Suprapubic skin (tissue), 4 donors: ENCODE measurements at places on chromosomes 13 and 19.

DNA sequence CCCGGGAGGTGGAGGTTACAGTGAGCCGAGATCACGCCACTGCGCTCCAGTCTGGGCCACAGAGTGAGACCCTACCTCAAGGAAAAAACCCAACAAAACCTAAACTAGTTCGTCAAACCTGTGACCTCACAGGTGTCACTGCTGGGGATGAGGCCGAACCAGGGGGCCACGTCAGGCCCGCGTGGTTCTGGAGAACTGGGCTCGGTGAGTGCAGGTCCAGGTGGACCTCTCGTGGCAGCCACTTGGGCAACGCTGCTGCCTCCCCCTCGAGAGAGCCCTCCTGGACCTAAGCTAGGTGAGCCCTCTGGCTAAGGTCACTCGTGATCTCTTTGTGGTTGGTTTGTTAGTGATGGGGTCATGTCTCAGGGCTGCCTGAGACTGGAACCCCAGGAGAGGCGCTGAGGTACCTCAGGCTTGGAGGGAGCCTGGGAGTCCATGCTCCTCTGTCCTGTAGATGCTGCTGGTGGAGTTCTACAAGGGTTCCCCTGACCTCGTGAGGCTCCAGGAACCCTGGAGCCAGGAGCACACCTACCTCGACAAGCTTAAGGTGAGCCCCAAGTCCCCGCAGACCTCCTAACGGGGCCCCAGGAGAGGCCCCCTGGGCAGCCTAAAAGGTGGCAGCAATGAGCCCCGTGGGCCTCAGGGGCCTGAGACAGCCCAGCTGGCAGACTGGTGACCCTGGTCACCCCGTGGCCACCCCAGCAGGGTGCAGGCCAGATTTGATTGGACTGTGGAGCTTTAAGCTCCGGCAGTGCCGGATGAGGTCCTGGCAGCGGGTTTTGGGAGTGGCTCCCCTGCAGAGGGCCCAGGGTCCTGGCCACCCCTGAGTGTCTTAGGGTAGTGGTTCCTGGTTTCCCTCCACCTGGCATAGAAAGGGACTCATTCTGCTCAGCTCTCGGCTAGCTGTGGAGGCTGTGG is 15.6 kb downstream of the MPND start:
- DNase-seq = no peak

DNA sequence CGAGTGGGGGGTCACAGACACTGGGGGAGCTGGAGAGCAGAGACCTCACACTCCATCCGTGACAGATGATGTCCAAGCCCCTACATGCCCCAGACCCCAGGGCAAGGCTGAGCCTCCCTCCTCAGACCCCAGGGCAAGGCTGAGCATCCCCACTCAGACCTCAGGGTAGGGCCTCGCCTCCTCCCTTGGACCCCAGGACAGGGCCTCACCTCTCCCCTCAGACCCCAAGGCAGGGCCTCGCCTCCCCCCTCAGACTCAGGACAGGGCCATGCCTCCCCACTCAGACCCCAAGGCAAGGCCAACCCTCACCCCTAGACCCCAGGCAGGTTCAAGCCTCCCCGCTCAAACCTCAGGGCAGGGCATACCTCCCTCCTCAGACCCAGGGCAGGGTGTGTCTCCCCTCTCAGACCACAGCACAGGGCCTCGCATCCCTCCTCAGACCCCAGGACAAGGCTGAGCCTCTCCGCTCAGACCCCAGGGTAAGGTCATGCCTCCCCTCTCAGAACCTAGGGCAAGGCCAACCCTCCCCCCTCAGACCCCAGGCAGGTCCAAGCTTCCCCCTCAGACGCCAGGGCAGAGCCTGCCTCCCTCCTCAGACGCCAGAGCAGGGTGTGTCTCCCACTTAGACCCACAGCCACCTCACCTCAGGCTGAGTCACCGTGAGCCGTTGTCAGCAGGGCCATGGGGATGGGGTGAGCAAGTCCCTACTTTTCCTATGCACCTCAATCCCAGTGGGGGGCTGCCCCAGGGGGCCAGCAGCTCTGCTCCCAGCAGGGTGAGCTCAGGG is 1.7 kb upstream of the S1PR4 start:
- no peak for DNase-seq

GRCh38 chr13:108933061-108933460 is 303.6 kb downstream of the MYO16 start:
- no peak for DNase-seq

DNA sequence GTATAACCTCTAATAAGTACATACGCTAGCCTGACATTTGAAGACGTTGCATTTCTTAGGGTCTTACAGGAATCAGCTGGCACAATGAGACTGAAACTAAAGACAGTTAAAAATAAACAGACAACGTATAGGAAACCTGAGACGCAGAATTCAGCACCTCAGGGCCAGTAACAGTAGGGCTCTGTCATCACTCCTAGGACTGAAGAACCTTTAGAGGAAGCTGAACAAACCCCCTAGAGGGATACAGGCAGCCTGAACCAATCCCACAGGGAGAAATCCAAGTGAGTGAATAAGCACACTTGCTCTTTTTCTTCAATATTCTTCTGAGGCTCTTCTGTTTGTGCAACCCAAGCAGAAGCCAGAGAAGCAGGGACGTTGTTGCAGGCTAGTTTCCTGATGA is 53.9 kb upstream of the KLHL1 start:
- no peak for DNase-seq

DNA sequence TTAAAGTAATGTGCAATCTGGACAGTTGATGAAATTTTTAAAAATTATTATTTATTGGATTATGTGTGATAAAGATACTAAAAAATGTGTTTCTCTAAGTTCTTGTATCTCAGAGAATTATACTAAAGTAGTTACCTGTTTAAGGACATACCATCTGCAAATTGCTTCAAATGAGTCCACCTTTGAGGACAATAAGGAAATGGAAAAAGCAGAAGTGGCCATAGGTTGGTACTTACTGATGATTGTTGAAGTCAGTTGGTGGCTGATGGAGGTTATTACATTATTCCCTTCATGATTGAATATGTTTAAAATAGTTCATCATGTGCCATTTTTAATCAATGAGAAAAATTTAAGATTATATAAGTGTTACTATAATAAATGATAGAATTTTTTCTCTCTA is 367.0 kb downstream of the MYO16 start:
- DNase-seq = no peak
